ENCODE measurements at places on chromosomes 6 and 20.

- no peak for DNase-seq
Measured at GRCh38 chr6:64293298-64293697, 657.7 kb downstream of the PHF3 start.

- no peak for DNase-seq
Measured at GRCh38 chr6:144266091-144266649, 19.0 kb upstream of the UTRN start.

DNA sequence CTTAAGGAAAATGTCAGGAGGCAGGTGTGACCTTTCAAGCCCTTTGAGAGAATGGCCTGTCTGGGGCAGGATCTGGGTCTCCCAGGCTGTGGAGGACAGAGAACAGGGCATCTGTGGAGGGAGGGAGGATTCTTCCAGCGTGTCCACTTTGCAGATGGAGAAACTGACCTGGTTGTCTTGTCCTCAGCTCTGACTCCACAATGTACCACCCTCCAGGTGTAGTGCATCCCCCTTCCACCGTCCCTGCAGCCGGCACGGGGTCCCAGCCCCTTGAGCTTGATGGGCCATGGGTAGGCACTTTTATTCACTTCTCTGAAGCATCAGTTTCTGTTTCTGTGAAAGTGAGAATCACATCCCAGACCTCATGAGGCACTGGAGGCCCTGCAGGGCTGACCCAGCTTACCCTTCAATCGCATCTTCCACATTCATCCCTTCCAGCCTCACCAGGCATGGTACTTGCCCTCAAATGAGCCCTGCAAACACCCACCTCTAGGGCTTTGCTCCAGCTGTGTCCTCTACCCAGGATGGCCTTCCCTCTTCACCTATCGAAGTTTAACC is 4.6 kb upstream of the TGM2 start:
- no peak for DNase-seq

GRCh38 chr20:35610833-35611427 is 4.7 kb upstream of the SPAG4 start:
- DNase-seq, result peak; percentile 64

DNA sequence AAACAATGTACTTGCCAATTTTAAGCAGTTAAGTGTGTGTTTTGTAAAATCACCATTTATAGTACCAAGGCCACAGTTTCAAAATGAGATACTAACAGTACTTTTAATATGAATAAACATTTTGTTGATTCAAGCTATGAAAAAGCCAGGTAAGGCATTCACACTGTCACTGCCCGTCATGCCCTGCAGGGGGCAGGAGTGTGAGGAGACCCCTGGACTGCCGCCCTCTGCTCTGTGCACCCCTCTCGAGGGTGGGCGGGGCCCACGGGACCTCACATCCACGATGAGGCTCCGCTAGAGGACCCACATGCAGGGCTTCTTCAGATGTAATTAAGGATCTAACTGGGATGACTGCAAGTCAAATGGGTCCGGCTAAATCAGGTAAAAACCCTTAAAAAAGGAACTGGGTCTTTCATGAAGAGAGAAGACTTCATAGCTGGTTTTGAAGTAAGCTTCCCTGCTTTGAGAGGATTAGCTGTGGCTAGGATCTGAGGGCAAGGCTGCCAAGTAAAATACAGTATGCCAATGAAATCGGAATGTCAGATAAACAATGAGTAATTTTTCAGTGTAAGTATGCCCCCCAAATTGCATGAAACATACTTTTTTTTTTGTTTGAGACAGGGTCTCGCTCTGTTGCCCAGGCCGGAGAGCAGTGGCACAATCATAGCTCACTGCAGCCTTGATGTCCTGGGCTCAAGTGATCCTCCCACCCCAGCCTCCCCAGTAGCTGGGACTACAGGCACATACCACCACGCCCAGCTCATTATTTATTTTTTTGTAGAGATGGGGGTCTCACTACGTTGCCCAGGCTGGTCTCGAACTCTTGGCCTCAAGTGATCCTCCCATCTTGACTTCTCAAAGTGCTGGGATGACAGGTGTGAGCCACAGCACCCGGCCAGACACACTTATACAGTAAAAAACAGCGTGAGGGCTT is 18.7 kb downstream of the DIDO1 start:
- DNase-seq, result peak; percentile 57

DNA sequence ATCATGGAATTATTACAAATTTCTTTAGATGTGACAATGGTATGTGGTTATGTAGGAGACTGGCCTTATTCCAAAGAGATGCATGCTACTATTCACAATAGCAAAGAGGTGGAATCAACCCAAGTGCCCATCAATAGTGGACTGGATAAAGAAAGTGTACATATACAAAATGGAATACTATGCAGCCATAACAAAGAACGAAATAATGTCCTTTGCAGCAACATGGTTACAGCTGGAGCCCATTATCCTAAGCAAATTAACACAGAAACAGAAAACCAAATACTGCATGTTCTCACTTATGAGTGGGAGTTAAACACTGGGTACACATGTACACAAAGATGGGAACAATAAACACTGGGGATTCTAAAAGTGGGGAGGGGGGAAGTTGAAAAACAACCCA is 69.7 kb downstream of the NUDT3 start:
- DNase-seq, result no peak

GRCh38 chr6:49336514-49337131 is 126.4 kb downstream of the MMUT start:
- peak; percentile 61 for DNase-seq

DNA sequence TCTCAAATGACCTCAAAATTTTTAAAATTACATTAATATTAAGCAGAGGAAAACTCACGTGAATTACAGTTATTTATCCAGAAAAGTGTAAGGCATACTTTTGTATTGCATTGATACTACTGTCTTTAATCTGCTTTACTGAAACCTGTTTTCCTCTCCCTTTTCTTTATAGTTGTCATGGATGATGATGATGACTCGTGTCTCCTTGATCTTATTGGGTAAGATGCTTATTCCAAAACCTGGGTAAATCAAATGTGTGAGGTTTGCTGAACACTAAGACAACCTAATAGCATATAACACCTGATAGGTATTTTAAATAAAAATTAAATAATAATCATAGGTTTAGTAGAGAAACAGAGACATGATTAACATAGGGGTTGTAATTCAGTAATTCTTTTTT is 40.0 kb downstream of the BICRAL start:
- no peak for DNase-seq

DNA sequence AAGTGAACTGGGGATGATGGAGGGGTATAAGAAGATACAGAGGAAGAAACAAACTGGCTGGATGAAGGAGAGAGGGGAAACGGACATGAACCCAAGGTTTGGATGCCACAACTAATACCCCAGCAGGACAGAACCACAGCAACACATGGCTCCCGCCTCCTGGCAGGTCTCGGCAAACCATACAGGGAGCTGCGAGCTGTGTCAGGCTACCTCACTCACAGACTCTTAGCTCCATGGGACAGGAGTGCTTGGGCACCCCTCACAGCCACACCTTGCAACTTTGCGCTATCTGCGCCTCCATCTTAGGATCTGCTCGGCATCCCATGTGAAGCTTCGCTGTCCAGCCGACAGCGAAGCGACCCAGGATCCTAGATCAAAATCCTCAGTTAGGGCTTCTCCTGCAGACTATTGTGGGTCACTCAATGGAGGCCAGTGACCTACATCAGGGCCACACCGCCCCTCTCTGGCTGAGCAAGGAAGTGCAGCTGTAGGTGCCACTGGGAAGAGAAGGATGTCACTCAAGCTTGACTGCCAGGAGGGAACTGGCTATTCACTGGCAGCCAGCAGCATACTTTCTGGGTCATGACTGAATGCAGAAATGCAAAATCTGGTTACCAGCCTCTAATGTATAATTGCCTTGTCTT is 174.4 kb upstream of the RIN2 start:
- peak; percentile 59 for DNase-seq

- no peak for DNase-seq
Measured at GRCh38 chr6:55756531-55757031, 118.8 kb downstream of the BMP5 start.

DNA sequence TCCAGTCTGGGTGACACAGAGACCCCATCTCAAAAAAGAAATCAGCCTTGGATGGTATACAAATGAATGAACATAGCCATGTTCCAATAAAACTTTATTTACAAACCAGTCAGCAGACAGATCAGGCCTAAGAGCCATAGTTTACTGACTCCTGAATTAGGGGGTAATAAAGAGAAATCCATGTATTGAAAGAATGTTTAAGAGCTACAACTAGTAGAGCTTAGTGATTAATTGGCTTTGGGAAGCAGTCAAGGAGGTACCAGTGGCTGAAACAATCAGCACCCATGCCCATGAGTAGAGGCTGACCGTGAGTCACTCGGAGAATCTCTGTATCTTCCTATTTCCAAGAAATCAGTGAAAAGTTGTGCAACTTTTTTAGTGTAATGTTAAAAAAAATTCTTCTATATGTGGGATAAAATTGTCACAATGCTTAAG is 223.6 kb upstream of the RREB1 start:
- no peak for DNase-seq

DNA sequence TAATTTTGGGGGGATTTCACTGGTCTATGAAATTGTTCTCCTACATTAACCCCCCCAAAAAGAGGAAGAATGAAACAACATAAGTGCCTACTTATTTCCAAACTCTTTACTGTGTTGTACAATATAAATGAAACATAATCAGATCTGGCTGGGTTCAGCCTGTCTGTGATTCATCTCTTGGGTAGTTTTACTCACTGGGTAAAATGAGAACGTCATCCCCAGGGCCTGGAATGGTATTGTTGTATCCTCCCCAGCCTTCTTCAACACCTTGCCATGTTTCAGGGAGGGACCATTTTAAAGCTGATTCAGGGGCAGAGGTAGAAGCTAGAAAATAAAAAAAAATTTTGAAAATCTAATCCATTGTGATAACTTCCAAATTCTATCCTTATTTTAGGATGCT is 256.7 kb downstream of the PKHD1 start:
- no peak for DNase-seq

- no peak for DNase-seq
Measured at GRCh38 chr20:62828051-62828450, 11.2 kb downstream of the COL9A3 start.

GRCh38 chr6:100346828-100347227 is 117.9 kb downstream of the SIM1 start:
- DNase-seq, result no peak

DNA sequence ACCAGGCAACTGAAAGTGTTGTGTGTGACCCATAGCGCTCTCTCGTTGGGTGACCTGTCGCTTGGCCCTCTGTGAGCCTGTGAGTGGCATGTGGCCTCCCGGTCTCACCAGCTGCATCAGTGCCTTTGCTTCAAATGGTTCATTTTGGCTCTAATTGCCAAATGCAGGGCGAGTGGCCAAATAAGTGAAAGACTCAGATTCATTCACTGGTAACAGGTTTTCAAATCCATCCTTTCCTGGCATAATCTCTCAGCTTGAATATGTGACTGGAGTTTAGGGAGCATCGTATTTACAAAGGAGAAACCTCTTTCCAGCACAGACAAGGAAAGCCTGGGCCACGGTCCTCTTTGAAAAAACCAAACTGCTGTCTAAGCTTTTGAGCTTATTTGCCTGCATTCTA is 321.6 kb upstream of the QKI start:
- no peak for DNase-seq

- DNase-seq, result no peak
Measured at GRCh38 chr20:47781632-47782031, 3.6 kb downstream of the SULF2 start.

- DNase-seq, result no peak
Measured at GRCh38 chr20:1879934-1880333, 15.3 kb upstream of the SIRPA start.

DNA sequence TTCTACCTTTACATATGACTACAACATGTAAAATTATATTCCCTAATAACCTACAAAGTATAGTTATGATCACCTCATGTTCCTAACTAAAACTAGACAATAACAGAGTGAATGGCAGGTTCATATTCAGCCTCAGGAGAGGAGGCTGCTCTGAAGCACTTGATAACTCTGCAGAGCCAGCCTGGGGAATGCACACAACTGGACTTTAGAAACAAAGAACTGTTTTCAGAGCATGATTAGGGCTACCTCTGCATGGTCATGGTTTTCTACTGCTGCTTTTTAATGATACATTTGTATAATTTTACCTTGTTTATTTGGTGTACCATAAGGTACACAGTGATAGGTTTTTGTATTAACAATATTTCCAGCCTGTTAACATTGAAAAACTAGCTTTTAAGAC is 50.3 kb downstream of the TRPC4AP start:
- DNase-seq, result no peak

DNA sequence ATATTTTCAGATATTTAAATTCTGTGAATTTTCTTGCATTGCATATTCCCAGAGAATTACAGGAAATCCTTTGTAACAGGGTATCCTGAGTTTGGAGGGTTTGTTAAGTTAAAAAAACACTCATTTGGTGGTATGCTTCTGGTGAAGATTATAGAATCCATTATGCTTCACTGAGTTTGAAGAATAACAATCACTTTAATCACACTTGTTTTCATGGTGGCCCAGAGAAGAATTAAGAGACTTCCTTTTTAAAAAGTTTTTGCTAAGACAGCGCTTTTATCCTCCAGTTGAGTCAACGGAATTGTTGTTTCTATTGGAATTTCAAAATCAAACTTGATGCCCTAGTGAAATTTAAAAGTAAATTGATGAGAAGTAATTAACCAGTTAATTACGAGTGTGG is 17.4 kb downstream of the PLEKHG1 start:
- no peak for DNase-seq

DNA sequence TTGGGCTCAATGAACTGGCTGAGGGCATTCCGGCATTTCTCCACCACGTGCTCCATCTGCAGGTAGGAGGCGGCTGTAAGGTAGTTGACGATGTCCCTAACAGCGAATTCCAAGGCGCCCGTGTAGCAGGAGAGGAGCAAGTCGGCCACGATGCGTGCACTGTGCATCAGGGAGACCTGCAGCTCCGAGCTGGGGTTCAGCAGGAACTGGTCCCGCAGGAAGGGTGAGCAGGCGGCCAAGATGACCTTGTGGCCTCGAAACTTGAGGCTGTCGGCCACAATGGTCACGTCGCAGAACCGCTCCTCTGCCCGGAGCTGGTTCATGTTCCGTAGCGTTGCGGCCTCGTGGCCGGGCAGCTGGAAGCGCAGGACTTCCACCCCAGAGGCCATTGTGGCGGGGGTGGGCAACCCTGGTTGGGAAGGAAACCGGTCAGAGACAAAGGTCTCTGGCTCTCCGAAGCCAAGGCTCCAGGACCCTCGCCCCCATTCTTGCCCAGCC is 920 bp downstream of the ZBTB12 start:
- DNase-seq, result no peak

DNA sequence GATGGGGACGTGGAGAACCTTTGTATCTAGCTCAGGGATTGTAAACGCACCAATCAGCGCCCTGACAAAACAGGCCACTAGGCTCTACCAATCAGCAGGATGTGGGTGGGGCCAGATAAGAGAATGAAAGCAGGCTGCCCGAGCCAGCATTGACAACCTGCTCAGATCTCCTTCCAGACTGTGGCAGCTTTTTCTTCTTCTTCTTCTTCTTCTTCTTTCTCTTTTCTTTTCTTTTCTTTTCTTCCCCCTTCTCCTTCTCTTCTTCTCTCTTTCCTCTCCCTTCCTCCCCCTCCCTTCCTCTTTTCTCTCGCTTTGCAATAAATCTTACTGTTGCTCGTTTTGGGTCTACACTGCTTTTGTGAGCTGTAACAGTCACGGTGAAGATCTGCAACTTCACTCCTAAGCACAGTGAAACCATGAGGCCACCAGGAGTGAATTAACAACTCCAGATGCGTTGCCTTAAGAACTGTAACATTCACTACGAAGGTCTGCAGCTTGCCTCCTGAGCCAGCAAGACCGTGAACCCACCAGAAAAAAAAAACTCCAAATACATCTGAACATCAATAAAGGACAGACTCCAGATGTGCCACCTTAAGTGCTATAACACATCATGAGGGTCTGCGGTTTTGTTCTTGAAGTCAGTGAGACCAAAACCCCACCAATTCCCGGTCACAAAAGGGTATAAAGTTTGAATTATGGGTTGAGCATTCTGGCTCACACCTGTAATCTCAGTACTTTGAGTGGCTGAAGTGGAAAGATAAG is 19.6 kb upstream of the SERPINB1 start:
- DNase-seq, result no peak

All from K562 (cell line).